ENCODE measurements at places on chromosomes 5 and 9.

- DNase-seq, result no peak
Measured at GRCh38 chr9:85216601-85217000, 525.2 kb downstream of the AGTPBP1 start.

DNA sequence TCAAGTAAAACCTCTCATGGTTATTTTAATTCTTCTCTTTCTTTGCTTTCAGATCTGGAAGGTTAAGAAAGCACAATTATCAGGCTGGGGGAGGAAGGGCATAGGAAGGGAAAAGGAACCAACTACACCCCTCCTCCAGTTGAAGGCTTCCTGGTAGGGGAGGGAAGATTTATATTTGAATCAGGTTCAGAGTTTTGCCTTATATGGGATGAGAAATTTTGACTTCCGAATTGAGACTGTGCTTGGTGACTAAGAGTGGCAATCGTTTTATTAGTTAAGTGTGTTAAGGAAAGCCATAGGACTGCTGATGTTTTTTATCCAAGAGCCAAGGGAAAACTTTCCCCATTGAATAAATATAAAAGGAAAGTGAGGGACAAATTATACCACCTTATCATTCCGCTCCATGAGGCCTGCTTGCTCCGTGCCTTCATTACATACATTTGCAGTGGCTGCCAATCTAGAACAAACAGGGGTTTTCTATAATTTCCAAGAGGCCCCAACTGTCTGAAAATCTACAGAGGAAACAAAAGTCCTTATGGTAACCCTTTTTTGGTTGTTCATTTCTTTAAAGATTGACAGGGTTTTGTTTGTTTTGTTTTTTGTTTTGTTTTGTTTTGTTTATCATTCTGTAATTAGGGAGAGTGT, 115.7 kb upstream of the EPB41L4A start:
- no peak for DNase-seq

GRCh38 chr5:168801567-168801966, 222.4 kb upstream of the PANK3 start:
- DNase-seq, result no peak

DNA sequence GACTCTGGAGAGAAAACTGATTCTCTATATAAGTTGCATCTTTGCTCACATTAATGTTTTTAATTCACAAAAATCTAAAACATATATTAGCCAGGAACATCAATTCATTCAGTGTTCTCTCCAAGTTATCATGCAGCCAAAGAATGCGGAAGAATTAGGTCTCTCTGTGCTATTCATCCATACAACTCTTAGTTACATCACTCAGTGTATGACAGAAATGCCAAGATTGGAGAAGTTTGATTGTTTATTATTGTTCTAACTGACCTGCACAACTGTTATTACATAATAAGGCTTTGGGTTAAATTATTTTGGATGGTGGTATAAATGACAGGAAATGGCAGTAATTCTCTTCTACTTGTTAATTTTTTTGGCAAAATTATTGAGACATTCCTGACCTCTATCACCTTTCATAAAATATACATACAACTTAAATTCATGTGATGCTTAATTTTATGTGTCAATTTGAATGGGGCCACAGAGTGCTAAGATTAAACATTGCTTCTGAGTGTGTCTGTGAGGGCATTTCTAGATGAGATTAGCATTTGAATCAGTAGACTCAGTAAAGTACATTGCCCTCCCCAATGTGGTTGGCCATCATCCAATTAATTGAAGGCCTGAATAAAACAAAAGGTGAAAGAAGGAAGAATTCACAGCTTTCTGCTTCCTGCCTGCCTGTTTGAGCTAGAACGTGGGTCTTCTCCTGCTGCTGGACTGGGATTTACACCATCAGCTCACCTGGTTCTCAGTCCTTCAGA, 70.2 kb downstream of the NR2F1-AS1 start:
- no peak for DNase-seq

DNA sequence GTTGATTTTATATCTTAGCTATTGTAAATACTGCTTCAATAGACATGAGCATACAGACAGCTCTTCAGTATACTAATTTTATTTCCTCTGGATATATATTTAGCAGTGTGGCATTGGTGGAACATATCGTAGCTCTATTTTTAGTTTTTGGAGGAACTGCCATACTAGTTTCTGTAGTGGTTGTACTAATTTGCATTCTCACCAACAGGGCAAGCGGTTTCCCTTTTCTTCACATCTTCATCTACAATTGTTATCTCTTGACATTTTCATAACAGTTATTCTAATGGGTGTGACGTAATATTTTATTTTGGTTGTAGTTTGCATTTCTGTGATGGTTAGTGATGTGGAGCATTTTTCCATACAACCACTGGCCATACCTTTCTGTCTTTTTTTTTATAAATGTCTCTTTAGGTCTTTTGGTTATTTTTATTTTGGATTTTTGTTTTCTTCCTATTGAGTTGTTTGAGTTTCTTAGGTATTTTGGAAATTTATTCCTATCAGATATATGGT, 32.5 kb downstream of the TAF11L14 start:
- no peak for DNase-seq

GRCh38 chr9:133131506-133131905, 10.5 kb upstream of the RALGDS start:
- no peak for DNase-seq

GRCh38 chr9:8241201-8241600, 441.6 kb upstream of the DMAC1 start:
- no peak for DNase-seq

GRCh38 chr9:107628444-107628843, 138.9 kb upstream of the KLF4 start:
- no peak for DNase-seq

DNA sequence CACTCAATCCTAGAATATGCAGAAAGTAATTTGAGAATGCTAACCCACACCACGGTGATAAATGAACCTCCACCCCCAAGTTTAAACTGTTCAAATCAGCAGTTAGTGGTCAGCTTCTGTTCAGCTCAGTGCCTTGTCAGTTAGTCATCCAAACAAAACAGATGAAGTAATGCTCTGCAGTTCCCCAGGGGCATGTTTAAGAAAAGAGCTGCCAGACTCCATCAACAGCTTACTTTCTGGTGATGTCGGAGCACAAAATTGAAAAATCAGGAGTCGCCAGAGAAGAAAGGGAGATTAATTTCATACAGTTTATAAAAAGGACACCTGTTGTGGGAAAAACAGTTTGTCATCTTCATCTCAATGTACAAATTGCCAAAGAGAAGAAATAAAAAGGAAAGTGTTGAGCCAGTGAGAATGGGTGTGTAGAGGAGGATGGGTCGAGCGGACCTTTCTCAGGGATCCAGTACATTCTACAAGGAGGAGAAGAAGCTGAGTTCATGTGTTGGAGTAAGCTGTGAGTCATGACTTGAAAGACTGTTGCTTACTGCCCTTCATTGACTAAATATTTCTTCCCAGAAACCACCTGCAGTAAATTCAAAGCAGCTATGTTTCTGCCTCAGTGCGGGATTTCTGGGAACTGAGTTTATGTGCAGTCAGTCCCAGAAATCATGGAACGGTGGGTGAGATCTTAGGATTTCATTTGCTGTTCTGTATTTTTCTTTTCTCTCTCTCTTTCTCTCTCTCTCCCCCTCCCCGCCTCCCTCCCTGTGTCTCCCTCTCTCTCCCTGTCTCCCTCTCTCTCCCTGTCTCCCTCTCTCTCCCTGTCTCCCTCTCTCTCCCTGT, 13.7 kb downstream of the TRIO start:
- no peak for DNase-seq
